Right lobe of liver (tissue), 6 donors: ENCODE measurements at places on chromosomes 1 and 21. TPM values are rescaled to one million over a fixed set of nuclear protein-coding genes. Genes with fewer than 3 reads are reported as not detected.

DNA sequence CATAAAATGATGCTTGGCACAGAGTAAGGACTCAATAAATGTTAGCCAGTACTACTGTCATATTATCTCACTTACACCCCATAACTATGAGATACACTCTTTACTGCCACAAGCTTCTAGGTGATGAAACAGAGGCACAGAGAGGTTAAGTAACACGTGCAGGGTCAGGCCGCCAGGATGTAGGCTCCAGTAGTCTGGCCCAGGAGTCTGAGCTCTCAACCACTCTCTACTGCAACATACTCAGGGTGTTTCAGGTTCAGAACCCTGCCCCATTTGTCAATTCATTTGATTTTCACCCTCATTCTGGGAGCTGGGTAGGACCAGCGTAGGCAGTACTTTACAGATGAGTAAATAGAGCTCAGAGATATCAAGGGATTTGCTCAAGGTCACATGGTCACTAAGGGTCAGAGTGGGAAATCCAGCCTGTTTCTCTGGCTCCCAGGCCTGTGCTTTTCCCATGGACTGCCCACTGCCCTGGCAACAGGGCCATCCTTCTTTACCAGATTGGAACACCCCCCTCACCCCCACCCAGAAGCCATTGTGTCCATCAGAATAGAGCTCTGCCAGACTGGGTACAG, 21.2 kb downstream of the IQGAP3 start:
- H3K4me1 ChIP-seq = no peaks in the 10 kb centered on the region
- H3K27me3 ChIP-seq = no peaks in the 10 kb centered on the region
- no peak for DNase-seq
- H3K27ac ChIP-seq = no peak overlapping the region

Gene TNFRSF8
- total RNA-seq = 0.12 TPM

Gene PTPRC
- total RNA-seq = 9.0 TPM

- H3K4me3 ChIP-seq = no peak overlapping the region
- no peaks in the 10 kb centered on the region for H3K27me3 ChIP-seq
- H3K27ac ChIP-seq = no peak overlapping the region
- no peaks in the 10 kb centered on the region for H3K36me3 ChIP-seq
Observed at GRCh38 chr1:76113446-76113845, 38.9 kb downstream of the ST6GALNAC3 start.

GRCh38 chr21:45873418-45873817, 108.2 kb upstream of the COL6A1 start:
- no peaks in the 10 kb centered on the region for H3K4me1 ChIP-seq
- H3K27me3 ChIP-seq = no peaks in the 10 kb centered on the region
- peak; percentile 24 for DNase-seq
- H3K27ac ChIP-seq = no peak overlapping the region
- no peak overlapping the region for H3K4me3 ChIP-seq

DNA sequence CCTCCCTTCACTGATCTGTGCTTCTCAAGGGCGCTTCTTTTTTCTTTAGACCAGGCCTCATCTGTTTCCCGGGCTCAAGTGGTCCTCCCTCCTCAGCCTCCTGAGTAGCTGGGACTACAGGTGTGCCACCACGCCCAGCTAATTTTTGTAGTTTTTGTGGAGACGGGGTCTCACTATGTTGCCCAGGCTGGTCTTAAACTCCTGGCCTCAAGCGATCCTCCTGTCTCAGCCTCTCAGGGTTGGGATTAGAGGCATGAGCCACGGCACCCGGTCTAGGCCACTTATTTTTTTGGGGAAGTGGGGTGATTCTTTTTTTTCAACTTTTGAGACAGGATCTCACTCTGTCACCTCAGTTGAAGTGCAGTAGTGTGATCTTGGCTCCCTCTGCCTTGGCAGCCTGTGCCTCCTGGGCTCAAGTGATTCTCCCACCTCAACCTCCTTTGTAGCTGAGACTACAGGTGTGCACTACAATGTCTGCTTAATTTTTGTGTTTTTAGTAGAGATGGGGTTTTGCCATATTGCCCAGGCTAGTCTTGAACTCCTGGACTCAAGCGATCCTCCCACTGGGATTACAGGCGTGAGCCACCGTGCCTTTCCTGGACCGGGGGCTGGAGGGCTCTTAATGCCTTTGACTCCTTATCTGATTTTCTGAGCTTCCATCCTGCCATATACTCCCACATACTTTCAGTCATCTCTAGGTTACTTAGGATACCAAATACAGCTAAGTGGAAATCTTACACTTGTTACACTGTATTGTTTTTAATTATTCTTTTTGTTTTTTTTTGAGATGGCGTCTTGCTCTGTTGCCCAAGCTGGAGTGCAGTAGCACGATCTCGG, 18.9 kb downstream of the MFAP2 start:
- no peak overlapping the region for H3K4me3 ChIP-seq
- no peaks in the 10 kb centered on the region for H3K4me1 ChIP-seq
- H3K27ac ChIP-seq = no peak overlapping the region
- no peaks in the 10 kb centered on the region for H3K27me3 ChIP-seq
- H3K36me3 ChIP-seq = no peaks in the 10 kb centered on the region

DNA sequence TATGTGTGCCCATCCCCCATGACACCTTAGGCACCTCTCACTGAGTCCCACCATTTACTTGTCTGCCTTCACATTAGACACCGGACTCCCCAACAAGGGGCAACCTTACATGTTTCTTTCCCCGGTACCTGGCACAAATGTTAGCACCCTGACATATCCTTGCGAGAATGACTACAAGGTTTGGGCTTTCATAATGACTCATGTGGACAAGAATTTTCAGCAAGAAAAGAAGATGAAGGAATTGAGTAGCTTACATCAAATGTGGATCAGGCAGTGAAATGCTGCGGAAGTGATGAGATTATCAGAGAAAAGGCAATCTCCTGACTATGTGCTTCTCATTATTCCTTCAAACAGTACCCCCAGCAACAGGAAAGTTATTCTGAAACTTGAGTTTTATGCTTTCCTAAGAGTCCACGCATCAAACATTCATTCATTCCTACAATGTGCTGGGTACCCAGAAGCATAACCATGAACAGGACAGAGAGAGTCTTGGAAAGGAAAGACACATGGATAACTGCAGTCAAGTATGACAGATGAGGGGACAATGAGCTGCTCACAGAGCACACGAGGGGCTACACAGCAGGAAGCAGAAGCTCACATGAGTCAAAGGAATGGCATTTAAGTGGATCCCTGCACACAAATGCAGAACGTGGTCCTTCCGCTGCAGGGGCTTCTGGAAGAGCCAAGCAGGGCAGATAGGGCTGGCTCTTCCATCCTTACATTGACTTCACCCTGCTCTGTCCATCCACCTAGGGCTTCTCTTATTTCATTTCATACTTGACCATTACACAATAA, 112.1 kb downstream of the PCNX2 start:
- H3K36me3 ChIP-seq = no peaks in the 10 kb centered on the region
- no peak overlapping the region for H3K27ac ChIP-seq
- no peak for DNase-seq
- no peaks in the 10 kb centered on the region for H3K4me1 ChIP-seq
- no peaks in the 10 kb centered on the region for H3K27me3 ChIP-seq

- no peaks in the 10 kb centered on the region for H3K36me3 ChIP-seq
- no peak overlapping the region for H3K4me3 ChIP-seq
- H3K27ac ChIP-seq = peak overlapping the region; percentile 10
- no peaks in the 10 kb centered on the region for H3K4me1 ChIP-seq
- H3K27me3 ChIP-seq = no peaks in the 10 kb centered on the region
Observed at GRCh38 chr1:27599605-27600497, 4.1 kb downstream of the AHDC1 start.

DNA sequence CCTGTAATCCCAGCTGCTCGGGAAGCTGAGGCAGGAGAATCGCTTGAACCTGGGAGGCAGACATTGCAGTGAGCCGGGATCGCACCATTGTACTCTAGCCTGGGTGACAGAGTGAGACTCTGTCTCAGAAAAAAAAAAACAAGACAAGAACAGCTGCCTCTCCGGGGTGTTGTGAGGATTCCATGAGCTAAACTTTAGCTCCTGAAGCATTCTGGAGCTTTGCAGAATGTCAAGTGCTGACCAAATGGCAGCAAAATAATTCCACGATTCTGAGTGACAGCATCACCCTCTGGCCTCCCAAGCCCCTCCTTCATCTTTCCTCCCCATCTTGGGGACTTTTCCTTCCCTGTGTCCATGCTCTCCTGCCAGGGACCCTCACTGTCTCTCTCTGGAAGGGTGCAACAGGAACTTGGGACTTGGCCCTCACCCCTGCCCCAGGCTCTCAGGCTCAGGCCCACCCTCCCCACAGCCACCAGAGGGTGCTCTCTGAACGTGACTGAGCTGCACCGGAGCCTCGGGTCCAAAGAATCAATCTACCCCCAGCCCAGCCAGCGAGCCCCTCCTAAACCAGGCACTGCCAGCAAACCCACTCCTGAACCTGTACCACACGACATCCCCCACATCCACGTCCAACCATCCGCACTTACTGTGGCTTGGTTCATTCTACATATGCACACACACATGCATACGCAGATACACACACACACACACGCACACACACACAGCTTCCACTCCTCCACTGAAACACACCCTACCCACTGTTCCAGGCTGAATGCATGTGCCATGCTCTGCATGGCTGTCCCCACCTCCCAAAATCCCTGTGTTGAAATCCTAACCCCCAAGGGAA, 45.7 kb downstream of the ACOT7 start:
- peak; percentile 59 for DNase-seq
- H3K4me3 ChIP-seq = no peak overlapping the region
- H3K4me1 ChIP-seq = no peaks in the 10 kb centered on the region
- no peaks in the 10 kb centered on the region for H3K36me3 ChIP-seq
- H3K27ac ChIP-seq = no peak overlapping the region
- no peaks in the 10 kb centered on the region for H3K27me3 ChIP-seq

GRCh38 chr21:46317710-46318463, 5.8 kb downstream of the C21orf58 start:
- no peak overlapping the region for H3K4me3 ChIP-seq
- H3K36me3 ChIP-seq = no peaks in the 10 kb centered on the region
- H3K27me3 ChIP-seq = no peaks in the 10 kb centered on the region
- no peak for DNase-seq
- no peaks in the 10 kb centered on the region for H3K4me1 ChIP-seq
- no peak overlapping the region for H3K27ac ChIP-seq

- no peaks in the 10 kb centered on the region for H3K4me1 ChIP-seq
- no peak for DNase-seq
- no peaks in the 10 kb centered on the region for H3K36me3 ChIP-seq
- H3K4me3 ChIP-seq = no peak overlapping the region
- no peak overlapping the region for H3K27ac ChIP-seq
Observed at GRCh38 chr1:184291701-184292100, 95.1 kb upstream of the C1orf21 start.

Gene TMCC2
- total RNA-seq = 0.19 TPM
